ENCODE measurements at places on chromosomes 13 and 19.

DNA sequence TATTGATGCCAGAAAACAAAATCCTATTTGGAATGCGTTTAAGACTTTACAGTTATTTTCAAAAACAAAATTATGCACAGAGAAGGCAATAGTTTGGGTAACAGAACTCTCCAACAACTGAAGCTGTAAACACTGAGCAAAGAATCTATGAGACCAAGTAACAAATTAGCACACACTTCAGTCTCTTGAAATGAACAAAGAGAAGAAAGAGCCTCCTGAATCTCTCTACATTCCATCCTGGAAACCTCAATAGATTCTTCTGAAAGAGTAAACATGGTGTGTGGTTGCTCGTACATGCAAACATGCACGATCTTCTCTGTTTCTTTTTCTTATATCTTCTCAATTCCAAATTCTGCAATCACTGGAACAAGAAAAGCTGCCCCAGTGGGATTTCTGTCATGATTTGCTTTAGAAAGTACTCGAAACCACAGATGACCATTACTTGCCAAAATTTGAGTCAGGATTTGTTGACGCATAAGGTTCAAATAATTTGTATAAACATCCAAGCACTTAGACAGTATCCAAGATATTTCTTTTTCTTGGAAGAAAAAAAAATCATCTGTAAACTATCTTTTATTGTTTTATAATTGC, 137.9 kb upstream of the DACH1 start:
- DNase-seq = no peak

- DNase-seq = no peak
Measured at GRCh38 chr13:65417953-65418352, 1812.2 kb downstream of the PCDH9 start.

DNA sequence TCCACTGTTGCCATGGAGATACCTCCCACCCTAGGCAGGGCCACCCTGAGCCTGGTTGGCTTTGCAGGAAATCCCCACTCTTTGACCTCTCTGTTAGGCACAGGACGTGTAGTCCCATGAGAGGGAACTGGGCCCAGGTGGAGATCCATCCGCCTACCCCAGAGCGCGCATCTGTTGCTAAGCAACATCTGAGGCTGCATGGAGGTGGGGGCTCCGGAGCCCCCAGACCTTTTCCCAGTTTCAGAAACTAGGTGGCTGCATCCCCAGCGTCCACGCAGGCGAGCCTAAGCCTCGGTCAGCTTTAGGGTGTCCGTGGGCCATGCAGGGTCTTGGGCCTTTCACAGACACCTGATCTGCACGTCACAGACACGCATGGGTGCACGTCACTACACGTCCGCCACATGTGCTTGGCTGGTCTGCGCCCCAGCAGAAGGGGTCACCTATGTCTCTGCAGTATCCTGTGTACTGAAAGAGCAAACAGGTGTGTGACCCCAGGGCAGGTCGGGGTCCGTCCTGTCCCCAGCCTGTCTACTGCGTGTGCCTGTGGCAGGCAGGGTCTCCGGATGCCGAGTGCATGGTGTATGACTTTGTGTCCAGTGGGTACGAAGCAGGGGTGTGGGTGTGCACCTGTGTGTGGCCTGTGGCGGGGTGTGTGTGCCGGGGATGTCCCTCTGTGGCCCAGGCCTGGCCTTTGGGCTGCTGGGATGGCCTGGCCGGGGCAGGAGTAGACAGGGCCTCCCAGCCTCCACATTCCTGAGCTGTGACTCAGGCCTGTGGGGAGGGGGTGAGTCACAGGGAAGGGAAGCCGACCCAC, 4.1 kb upstream of the CIRBP start:
- DNase-seq = no peak

DNA sequence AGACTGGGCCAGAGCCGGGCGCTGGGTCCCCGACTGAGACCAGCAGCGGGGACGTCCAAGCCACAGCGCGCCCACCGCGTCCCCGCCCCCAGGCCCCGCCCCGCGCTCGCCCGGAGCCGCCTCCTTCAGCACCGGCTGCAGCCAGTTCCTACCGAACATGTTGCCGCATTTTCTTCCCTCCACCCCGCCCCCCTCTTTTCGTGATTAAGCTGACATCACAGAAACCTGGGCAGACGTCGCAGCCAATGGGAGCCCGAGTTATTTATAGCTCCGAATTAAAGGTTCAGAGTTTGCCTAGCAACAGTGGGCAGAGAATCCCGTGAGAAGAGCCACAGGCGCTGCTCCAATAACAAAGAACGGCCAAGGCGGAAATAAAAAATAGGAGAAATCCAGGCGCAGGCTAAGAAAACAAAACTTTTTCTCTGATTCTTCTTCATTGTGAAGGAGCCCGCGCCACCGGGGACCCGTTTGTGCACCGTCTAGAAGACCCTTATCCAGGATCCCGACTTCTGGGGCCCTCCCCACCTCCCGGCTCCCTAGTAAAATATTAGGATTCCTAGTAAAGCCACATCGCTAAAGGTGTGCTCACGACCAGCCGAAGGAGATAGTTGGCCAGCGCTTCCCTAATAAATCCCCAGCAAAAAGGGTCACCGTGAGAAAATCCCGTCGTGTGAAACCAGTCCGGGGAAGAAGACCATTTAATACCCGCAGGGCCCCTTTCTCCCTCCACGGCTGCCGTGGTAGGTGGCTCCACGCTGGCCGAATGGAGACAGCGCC, 61.7 kb downstream of the SERP2 start:
- DNase-seq = peak; percentile 97

- DNase-seq = no peak
Measured at GRCh38 chr13:69092615-69093322, 1014.9 kb upstream of the ATXN8OS start.

DNA sequence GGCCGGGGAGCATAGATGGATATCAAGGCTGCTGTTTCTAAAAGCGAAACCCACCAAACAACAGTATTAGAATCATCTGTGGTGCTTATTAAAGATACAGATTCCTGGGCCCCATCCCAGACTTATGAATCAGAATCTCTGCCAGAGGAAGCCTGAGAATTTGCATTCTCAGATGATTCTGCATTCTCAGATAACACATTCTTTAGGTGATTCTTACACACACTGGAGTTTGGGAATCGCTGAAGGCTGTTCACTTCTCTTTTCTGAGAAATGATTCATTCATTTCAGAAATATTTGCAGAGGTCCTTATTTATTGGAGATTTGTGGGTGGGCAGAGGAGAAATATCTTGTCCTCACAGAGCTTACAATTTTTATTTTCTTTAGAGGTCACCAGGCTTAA, 24.4 kb downstream of the ALOX5AP start:
- no peak for DNase-seq

DNA sequence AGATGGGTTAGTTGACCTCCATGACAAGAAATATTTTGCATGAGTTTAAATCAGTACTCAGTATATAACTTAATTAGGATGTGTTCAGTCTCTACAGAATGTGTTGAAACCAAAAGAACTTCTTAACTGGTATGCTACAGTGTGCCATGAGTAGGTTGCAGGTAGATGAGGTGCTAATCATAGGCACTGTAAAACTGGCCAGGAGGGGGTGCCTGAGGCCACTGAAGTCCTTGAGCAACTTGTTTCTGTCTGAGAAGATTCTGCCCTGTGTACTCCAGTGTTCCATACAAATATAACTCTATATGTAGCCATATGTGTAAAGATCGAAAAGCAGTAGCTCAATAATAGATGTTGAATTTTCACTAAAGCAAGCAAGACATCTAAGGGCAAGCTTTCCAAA, 549.2 kb upstream of the KLF12 start:
- DNase-seq = no peak

DNA sequence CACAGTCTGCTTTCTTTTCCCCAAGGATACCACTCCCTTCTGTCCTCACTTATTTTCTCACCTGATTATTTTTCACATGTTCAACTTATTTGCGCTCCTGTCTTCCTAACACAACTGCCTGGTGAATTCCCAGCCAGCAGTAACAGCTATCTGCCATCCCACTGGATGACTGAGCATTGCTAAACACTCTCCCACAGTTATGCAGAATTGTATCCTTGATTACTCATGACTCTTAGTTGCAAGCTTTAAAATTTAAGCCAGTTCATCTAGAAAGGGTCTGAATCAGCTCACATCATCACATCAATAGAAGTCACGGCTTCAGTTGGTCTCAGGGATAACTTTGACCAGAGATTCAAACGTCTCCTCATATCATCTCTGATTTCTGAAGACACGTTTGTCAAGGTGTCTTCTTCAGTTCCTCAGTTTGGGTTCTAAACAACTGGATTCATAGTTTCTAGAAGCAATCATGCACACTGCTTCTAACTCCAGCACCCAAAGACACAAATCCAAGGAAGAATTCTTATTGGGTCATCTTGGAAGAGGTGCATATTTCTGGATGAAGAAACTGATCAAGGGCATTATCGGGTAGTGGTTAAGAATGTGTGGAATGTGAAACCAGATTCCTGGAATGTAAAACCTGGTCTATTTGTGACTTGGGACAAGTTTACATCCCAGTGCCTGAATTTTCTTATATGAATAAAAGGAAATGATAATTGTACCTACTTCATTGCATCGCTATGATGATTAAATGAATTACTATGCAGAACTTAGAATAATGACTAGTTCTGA, 13.9 kb upstream of the DACH1 start:
- no peak for DNase-seq

GRCh38 chr13:27194209-27194608, 22.6 kb upstream of the USP12 start:
- no peak for DNase-seq

- no peak for DNase-seq
Measured at GRCh38 chr19:29841559-29842367, 30.0 kb downstream of the CCNE1 start.

DNA sequence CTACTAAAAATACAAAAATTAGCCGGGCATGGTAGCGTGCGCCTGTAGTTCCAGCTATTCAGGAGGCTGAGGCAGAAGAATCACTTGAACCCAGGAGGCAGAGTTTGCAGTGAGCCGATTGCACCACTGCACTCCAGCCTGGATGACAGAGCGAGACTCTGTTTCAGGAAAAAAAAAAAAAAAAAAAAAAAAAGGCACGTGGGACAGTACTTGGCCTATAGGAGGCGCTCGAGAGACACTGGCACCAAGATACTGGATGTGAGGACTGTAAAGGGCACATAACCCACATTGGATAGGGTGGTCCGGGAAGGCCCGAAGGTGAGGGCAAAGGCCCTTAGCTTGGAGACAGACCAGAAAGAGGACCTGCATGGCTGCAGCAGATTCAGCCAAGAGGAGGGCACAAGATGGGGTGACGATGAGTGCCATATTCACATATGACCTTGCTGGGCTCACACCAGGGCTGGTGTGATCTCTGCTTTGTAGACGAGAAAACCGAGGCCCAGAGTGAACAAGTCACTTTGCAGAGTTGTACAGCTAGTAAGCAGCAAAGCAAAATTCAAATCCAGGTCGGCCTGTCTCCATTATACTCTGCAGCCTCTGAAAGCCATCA, 89.4 kb downstream of the DPF1 start:
- peak; percentile 7 for DNase-seq

GRCh38 chr19:33216198-33216830, 9.3 kb downstream of the SLC7A10 start:
- DNase-seq = no peak

Measured in NCI-H1092 (cell line).